NCI-H146 (cell line): ENCODE measurements at places on chromosomes 3 and 15.
A peak's percentile ranks its signal among the peaks of the same experiment; 100 is the strongest.

DNA sequence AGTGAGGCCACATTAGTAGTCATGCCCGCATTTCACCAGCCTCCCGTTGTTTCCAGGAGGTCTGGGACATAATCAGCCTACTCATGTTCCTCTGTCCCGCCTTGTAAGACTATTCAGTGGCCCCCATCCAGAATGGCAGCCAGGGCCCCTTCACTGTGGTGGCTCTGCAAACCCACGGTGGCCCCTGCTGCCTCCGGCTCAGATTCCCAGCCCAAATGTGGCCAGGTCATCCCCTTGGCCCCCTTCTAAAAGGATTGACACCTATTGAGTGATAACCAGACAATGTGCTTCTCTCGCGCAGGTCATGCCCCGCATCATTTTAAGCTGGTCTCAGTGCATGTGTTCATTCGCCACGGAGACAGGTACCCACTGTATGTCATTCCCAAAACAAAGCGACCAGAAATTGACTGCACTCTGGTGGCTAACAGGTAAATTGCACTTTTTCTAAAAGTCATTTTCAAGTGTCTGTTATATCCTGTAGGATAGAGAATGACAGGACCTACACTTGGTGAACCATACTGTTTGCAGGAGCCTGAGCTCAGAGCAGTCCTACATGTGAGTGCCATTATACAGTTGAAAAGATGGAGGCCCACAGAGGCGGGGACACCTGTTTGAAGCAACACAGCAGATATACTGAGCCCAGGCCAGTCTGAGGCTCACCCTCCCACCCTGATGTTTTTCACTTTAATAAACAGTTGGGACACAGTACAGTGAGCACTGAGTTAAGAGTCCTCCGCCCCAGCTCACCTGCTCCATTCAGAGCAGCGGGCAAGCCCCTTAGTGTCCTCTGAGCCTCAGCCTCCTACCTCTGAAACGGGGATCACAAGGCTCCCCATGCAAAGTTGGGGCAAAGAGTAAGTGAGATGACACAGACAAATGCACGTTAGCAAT, 47.7 kb downstream of the PXYLP1 start:
- peak; percentile 28 for DNase-seq

- no peak for DNase-seq
Measured at GRCh38 chr3:140270329-140270728, 335.3 kb downstream of the CLSTN2 start.

- DNase-seq: no peak
Measured at GRCh38 chr3:137171834-137172603, 214.2 kb downstream of the IL20RB start.

DNA sequence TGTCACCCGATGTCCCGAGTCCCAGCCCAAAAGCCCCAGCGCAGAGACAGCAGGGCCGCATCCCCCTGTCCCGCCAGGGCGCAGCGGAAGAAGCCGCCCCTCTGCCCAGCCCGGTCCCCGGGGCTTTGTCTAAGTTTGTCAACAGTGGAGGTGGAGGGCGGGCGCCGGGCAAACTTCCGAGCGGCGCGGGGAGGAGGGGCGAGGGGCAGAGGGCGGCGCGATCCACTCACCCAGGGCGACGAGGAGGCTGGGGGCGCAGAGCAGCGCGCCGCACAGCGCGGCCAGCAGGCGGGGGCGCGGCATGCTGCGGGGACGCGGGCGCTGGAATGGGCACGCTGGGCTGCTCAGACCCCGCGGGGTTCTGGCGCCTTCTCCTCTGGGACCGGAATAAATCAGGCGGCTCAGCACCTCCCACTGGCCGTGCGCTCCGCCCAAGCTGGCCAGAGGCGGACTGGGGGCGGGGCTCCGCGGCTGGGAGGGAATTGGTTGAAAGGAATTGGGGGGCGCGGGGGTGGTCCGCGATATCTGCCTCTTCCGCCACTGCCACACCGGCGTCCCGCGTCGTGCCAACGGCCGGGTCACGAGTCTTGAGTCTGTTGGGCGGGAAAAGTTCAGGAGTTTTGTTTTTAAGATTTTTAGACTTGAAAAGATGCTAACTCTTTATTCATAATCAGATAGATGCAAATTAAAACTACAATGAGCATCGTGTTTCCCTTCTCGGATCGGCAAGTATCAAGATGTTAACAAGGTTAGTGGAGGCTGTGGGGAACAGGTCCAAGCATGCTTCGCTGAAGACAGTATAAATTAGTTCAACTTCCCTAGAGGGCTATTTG, at the start of gene MFGE8:
Gene MFGE8, minus strand, starts transcription at position 363 of the 833 bp plus-strand sequence. Its CDS starts 60 bp downstream, at position 303.
- no peak for DNase-seq

DNA sequence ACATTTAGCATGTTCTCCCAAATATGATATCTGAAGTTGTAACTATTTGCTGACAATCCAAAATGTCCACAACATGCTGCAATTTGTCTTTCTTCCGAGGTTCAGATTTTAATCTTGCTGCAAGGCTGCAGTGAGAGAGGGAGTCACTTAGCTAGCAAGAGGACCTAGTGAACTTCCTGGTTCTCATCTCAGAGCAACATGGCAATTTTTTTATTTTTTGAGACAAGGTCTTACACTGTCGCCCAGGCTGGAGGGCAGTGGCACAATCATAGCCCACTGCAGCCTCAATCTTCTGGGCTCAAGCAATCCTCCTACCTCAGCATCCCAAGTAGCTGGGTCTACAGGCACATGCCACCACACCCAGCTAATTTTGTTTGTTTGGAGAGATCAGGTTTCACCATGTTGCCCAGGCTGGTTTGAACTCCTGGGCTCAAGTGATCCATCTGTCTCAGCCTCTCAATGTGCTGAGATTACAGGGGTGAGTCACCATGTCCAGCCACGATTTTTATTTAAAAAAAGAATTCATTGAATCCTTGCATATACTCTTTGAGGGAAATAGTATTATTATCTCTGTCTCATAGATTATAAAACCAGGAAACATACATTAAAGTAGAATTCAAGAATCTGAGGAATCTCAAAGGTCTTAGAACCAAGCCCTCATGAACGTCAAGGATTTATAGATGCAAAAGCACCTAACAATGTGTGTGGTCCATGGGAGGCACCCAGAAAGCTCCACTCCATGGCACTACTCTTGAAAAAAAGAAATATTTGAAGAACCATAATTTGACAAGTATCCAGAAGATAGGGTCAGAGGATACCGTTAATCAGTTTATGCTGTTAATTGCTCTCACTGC, 9.1 kb downstream of the HDC start:
- DNase-seq: no peak

DNA sequence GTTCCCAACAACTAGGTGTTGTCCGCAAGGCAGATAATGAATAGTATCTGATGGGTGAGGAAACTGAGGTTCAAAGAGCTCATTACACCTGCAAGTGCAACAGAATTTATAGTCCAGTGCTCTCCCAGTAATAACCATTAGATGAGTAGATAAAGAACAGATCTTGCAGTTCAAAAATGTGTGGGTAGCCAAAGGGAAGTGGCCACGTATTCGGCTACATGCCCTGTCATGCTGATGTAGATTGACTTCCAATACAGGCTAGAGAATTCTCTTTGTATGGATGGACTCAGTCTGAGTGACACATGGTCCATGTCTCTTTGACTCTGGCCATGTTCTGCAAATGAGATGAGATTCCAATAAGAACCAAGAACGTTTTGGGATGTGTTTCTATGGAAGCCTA, 187.9 kb upstream of the LPP start:
- DNase-seq: no peak

DNA sequence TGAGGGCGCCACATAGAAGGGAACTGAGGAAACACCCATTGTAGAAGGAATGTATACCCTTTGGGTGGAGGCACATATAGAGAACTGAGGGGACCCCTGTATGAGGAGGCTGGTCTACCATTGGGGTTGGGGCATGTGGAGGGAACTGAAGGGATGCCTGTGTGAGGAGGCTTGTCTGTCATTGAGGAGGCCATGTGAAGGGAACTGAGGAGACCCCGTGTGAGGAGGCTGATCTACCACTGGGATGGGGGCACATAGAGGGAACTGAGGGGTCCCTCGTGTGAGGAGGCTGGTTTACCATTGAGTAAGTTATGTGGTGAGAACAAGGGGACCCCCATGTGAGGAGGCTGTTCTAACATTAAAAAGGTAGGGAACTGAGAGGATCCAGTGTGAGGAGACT, 156.1 kb downstream of the FBLN2 start:
- DNase-seq: no peak

DNA sequence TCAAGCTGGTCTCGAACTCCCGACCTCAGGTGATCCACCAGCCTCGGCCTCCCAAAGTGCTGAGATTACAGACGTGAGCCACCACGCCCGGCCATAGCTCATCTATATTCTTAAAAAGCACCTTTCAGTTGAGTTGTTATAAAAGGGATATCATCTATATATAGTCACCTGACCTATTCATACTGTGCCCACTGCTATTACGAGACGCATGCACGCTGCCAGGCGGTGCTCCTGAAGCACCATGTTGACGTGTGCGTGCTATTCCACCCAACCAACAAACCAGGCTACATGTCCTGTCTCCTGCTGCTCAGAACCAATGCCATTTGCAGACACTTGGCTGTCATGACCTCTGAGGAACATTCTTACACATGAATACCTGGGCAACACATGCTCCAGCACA, 17.6 kb downstream of the CYFIP1 start:
- DNase-seq: no peak

DNA sequence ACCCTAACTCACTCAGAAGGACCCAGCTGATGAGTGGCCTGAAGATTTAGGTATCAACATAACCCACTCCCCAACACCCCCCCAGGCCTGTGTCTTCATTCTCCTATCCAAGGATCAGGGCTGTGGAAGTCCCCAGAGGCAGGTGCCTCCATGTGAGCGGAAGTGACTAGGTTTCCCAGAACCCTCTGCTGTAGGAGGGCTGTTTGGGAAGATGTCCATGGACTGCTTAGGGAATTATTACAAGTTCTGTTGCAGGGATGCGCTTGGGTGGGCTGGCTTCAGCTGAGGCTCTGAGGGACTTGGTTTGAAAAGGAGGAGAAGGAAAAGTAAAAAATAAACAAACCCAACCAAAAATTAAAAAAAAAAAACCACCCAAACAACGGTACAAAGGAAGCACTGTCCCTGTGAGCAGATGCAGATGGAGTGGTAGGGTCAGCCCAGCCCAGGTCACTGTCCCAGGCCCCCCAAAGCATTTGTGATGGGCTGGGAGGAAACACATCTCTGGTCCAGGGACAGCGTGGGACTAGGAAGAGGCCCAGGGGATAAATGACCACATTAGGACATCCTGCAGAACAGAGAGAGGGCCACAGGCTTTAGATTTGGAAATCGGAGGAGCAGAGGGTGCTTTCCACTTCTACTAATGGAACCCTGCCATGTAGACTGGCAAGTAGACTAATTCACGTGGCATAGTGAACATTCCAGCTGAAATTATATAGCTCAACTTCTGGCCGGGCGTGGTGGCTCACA, 12.2 kb upstream of the APOD start:
- DNase-seq: no peak

- peak; percentile 17 for DNase-seq
Measured at GRCh38 chr15:70248116-70249025, 150.7 kb upstream of the TLE3 start.

GRCh38 chr3:146072824-146073223, 88.2 kb downstream of the PLOD2 start:
- no peak for DNase-seq

DNA sequence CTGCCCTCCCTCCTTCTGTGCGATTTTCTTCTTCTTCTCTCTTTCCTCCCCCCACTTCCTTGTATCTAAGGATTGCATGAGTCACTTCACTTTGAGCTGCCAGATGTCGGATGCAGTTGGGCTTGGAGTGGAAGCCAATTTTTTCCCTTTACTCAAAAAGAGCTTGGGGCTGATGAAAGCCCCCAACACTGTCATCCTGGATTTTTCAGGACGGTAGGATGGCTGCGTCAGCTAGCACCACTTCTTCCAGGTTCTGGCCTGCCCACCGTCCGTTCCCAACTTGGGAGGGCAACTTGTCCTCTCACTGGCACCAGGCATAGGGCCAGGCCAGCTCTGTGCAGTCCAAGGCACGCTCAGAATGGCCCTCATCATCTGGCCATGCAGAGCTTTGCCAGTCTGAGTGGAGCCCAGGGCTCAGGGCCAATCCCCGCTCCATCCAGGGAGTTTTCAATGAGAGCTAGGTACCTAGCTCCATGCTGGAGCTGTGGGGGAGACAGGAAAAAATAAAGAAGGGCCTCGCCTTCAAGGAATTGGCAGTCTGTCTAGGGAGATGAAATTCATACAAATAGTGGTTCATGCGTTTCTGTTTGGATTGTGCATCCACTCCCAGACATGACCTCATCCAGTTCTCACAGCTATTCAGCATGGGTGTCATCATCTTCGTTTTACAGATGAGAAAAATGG, 47.7 kb upstream of the INSYN1 start:
- no peak for DNase-seq

DNA sequence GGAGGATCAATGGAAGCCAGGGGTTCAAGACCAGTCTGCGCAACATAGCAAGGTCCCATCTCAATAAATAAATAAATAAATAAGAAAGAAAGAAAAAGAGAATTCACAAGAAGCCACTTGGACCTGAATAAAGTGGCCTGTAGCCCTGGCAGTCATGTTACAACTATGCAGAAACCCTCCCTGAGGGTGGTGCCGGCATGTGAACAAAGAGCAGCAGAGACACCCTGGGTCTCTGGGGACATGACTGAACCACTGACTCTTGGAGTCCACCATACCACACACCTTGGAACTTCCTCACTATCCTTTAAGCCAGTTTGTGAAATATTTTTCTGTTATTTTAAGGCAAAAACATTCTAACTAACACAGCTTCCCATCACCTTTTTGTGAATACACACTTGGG, 93.0 kb downstream of the MEIS2 start:
- DNase-seq: no peak

DNA sequence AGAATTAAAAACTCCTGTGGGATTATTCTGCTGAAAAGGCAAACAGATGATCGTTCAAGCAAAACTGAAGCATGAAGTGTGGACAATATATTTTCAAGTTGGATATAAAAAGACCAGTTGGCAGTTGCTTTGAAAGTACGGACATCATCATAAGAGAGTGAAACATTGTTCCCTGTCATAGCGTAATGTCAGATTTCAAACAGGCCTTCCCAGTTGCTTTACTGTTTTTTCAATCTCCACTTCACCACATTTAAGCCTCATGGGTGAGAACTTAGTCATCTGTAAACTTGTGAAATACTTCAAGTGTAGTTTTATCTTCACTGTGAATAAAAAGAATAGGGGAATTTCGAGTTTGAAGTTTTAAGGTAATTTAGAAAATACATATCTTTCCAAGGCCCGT, 435.1 kb upstream of the CNTN3 start:
- DNase-seq: no peak
